ENCODE measurements at places on chromosomes 2 and 18. TPM values are rescaled to one million over a fixed set of nuclear protein-coding genes. Genes with fewer than 3 reads are reported as not detected.

GRCh38 chr2:83015900-83016299, 1443.2 kb downstream of the SUCLG1 start:
- DNase-seq = no peak

DNA sequence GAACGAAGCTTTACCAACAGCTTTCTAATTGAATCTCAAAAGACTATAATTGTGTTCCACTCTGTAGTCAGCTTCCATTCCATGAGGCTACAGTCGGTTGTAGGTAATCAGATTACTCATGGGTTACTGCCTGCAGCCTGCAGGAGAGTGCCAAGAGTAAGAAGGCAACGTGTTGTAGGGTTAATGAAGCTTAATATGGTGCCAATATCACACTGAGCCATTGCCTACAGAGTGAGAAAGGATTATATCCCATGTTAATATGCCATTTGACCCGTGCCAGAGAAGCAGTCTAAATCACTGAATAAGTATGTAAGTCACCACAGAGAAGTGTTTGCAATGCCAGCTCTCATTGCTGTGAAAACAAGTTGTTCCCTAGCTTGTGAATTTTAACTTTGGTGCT, 734.5 kb upstream of the ACVR2A start:
- DNase-seq = no peak

GRCh38 chr2:46296840-46297545, at the start of gene EPAS1:
Gene EPAS1 (plus strand): TSS chr2:46297407. CDS start chr2:46297912, 505 bp downstream.
- DNase-seq = peak; percentile 69

DNA sequence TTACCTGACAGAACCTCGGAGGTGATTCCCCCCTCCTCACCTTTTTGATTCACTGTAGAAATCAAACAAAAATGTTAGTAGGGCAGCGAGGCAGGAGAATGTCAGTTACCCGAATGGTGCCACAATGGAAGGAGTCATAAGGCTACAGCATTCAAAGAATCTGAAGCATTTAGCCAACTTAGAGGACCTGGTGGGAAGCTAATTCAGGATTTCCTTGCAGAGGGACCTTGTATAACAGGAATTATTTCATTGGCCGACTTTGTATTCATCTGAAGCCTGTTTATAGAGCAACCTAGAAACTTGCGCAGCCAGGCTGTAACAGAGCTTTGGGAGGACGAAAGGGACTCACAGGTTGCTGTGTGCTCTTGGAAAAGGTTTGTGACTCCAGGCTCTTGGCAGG, 129.1 kb upstream of the MMADHC start:
- DNase-seq = no peak

- DNase-seq = no peak
These were observed 72.7 kb downstream of the SCN2A start for GRCh38 chr2:165311949-165312348.

GRCh38 chr2:86251840-86252266, 52.6 kb downstream of the MRPL35 start:
- DNase-seq = no peak

DNA sequence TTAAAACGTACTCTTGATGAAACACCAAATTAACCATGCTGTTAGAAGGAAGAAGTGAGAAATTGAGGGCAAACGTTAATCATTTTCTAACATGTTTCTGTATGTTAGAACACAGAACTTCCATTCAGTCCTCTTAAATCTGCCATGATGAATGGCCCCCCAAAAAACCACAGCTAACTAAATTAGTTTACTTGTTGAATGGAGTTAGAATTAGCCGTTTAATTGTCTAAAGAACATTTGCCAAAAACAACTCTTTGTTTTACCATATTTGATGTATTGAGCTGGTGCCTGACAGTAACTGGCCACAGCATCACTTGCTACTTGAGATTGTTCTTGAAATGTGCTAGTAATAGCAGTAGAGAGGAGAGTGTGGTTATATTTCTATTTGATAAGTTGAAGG, 12.7 kb downstream of the CCNYL1 start:
- no peak for DNase-seq

- peak; percentile 11 for DNase-seq
These were observed 35.7 kb downstream of the KANSL3 start for GRCh38 chr2:96602330-96602823.

Gene ITPRIPL1
- 8.1 TPM for polyA plus RNA-seq

Gene MALT1
- polyA plus RNA-seq = 39.4 TPM
